NCI-H1105 (cell line): ENCODE measurements at places on chromosomes 12 and 14.

DNA sequence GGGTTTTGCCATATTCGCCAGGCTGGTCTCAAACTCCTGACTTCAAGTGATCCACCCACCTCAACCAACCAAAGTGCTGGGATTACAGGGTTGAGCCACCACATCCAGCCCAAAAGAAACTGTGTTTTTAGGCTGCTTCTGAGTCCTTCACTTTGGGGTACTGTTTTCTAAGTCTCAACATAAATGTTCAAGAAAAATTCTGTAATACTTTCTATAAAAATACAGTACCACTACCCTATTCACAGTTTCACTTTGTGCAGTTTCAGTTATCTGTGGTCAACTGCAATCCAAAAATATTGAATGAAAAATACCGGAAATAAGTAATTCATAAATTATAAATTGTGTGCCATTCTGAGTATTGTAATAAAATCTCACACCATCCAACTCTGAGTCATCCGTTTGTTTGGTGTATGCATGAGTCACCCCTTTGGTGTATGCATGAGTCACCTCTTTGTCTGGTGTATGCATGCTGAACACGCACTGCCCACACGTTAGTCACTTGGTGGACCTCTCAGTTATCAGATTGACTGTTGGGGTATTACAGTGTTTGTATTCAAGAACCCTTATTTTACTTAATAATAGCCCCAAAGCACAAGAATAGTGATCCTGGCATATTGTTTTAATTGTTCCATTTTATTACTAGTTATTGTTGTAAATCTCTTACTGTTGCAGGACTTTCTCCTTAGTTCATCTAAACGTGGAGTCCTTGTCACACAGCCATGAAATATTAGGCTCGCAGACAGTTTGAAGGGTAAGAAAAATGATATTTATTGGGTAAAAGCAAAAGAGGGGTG, 190.2 kb downstream of the FSCB start:
- DNase-seq, result no peak

- peak; percentile 66 for DNase-seq
Measured at GRCh38 chr14:65302571-65303189, 109.8 kb upstream of the FUT8 start.

DNA sequence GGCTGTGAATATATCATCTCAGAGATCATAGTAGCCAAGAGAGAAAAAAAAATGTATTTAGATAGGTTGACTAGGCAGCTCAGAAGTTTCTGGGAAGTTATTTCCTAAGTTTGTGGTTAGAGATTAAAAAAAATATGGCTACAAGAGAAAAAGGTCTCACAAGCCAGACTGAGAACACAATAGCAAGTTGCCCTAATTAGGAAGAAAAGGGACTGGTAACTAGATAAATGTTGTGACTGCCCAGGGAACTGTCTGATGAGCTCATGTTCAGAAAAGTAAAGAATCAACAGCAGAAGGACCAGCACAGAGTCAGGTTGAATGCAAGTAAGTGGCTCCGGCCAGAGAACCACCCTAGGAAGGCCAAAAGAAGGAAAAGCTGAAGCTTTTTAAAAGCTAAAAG, 256.6 kb downstream of the PRKD1 start:
- no peak for DNase-seq

GRCh38 chr14:39015360-39015961, 87.6 kb downstream of the SEC23A start:
- peak; percentile 34 for DNase-seq

GRCh38 chr12:80837342-80837978, 100.3 kb downstream of the LIN7A start:
- DNase-seq, result peak; percentile 21

- no peak for DNase-seq
Measured at GRCh38 chr12:46492471-46493085, 120.0 kb upstream of the SLC38A2 start.

GRCh38 chr14:85248881-85249635, 280.9 kb upstream of the FLRT2 start:
- DNase-seq, result no peak

GRCh38 chr14:31137214-31137889, 70.2 kb downstream of the HECTD1 start:
- DNase-seq, result no peak

GRCh38 chr12:72729451-72730010, 457.4 kb downstream of the TRHDE start:
- DNase-seq, result no peak

GRCh38 chr14:22780105-22780679, 13.7 kb downstream of the OXA1L start:
- no peak for DNase-seq

- no peak for DNase-seq
Measured at GRCh38 chr12:102171951-102172350, 25.7 kb downstream of the PMCH start.

- DNase-seq, result no peak
Measured at GRCh38 chr14:95725685-95726336, 11.9 kb upstream of the TCL1A start.

DNA sequence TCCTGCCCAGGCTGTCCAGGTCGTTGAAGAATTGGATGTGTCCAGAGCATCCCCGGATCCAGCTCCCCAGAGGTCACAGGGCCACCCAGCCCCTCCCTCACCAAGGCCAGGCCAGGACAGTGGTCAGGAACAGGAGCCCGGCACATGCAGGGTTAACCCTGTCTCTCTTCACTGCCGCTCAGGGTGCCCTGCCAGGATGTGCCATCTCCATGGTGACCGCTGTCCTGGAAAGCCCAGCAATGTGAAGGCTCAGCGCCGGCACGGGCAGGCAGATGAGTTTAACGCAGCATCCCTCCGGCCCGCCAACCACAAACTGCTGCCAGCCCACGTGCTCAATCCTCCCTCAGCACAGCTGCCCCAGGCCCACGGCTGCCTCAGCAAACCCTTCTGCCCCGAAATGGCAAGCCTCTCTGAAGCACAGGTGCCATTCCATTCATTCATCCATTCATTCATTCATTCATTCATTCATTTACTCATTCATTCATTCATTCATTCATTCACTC, 4.4 kb downstream of the TMEM179 start:
- DNase-seq, result no peak

- DNase-seq, result no peak
Measured at GRCh38 chr12:51011955-51012354, 14.2 kb downstream of the SLC11A2 start.

DNA sequence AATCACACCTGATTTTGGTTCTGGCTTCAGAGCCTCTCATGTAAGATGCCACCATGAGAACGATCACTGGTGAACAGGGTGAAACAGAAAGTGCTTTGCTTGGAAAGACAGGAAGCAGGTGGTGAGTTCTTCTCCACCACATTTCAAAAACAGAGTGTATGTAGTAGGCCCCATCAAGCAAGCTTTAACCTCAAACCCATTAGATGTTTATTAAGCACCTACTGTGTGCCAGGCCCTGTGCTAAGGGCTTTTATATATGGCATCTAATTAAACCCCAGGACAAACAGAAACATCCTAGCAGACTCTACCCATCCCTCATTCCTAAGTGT, 47.8 kb upstream of the MED13L start:
- DNase-seq, result no peak

DNA sequence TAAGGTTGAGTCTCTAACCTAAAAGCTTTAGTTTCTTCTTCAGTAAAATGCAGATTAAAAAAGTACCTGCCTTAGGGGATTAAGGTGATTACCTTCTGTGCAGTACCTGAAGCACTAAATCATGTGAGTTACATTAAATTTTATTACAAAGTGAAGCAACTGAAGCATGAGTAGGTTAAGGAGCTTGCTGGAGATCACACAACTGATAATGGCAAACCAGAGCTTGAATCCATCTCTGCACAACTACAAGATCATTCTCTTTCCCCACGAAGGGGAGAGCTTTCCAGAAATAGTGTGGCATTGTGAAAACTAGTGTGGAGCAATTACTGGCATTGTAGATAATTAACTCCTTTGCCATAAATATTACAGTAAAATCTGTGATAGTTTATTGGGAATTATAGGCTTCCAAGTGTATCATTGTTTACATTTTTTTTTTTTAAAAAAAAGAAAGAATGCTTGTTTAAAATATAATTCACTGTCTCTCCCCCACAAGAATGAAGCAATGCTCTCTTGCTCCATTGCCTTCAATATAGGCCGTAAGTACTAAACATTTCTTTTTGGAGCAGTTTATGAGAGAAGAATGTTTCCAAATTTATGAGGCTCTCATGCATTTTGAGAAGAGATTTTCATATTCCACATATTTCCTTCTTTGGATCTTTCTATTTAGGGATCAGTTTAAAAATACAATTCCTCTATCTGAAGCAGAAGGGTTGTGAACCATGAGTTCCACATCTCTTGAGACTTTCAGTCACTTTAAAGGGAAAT, 20.5 kb downstream of the SLC38A2 start:
- DNase-seq, result no peak

DNA sequence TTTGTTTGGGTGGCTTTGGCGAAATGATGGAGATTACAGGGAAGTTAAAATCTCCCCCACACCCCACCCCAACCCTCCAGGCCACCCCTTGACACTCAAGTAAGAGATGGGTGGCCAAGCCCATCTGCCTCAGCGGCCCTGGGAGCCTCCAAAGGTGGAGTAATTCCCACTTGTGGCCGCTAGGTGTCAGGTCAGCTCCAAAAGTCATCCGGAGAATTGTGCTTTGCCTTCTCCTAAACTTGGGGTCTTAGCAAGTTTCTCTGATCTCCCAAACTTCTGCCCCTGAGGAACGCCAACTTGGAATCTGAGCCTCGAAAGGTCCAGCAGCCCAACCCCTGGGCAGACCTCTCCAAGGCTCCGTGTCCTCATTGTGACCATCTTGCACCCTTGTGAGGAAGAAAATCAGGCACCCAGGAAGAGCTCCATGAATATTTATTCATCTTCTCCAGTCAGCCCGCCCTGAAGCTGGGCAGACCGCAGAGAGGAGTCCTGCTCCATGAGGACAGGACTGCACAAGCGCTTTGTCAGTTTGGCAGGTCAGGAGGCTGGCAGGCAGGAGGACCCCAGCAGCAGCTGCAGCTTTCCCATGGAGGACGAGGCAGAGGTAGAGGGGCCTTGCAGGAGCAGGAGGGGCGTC, 46.7 kb downstream of the LRRC74A start:
- peak; percentile 35 for DNase-seq

DNA sequence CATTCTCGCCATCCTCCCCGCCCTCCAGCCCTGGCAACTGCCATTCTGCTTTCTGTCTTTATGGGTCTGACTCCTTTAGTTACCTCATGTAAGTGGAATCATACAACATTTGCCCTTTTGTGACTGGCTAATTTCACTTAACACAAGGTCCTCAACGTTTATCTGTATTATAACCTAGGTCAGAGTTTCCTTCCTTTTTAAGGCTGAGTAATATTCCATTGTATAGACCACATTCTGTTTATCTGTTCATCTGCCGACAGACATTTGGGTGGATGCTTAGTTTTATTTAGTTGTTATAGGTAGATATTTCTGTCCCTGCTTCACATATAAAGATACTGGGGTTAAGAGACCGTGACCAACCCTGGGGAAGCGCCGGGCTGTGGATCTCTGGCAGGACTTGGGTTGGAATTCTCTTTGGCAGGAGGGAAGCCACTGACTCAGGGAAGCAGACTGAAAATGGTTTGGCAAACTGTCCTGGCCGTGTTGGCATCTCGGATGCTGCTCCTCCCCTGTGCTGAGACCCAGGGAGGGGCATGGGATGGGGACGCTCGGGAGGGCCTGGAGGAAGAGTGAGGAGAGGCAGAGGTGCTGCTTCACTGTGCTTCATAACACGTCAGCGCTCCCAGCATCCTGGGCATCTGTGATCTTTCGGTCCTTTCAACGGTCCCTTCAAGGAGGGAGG, 38.9 kb downstream of the TEAD4 start:
- no peak for DNase-seq

- no peak for DNase-seq
Measured at GRCh38 chr14:56810147-56810719, at the start of gene OTX2. Gene OTX2 (minus strand): TSS chr14:56810479. CDS start chr14:56805456, 5,023 bp downstream.

DNA sequence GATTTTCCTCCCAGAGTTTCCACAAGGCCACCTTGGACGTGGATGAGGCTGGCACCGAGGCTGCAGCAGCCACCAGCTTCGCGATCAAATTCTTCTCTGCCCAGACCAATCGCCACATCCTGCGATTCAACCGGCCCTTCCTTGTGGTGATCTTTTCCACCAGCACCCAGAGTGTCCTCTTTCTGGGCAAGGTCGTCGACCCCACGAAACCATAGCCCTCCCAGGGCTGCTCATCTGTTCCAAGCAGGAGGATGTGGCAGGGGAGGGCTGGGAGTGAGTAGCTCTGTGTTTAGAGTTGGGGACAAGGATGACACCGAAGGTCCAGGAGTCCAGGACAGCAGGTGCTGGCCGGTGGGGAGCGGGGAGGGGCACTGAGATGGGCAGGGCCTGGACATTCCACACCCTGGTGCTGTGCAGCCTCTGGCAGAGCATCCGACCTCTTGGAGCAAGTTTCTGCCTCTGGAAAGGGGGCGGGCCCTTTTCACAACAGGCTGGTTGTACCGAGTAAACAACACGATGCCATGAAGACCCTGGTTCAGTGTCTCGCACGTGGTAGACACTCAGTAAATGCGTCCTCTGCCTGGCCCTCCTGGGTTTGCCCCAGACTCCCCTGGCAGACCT, 8.2 kb downstream of the SERPINA4 start:
- DNase-seq, result no peak

GRCh38 chr12:46788072-46788887, 37.5 kb downstream of the SLC38A4 start:
- DNase-seq, result no peak

DNA sequence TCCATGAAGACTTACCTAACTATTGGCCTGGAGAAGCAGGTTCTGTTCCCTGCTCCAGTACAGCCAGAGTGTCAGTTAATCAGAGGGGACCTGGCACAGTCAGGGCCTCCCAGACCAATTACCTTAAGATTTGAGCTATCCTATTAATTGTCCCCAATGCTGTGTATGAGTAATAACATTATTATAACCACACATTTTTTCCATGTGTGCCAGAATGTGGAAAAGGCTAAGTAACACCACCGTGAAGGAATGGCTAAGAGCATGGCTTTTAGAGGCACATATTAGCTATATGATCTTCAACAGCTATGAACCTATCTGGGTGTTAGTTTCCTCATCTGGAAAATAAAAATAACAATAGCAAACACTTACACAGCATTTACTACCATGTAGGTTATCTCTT, 111.1 kb upstream of the RAP1B start:
- DNase-seq, result no peak

- no peak for DNase-seq
Measured at GRCh38 chr12:130568041-130568440, 148.1 kb downstream of the RIMBP2 start.

GRCh38 chr14:54864526-54864925, 38.1 kb downstream of the GCH1 start:
- DNase-seq, result no peak

DNA sequence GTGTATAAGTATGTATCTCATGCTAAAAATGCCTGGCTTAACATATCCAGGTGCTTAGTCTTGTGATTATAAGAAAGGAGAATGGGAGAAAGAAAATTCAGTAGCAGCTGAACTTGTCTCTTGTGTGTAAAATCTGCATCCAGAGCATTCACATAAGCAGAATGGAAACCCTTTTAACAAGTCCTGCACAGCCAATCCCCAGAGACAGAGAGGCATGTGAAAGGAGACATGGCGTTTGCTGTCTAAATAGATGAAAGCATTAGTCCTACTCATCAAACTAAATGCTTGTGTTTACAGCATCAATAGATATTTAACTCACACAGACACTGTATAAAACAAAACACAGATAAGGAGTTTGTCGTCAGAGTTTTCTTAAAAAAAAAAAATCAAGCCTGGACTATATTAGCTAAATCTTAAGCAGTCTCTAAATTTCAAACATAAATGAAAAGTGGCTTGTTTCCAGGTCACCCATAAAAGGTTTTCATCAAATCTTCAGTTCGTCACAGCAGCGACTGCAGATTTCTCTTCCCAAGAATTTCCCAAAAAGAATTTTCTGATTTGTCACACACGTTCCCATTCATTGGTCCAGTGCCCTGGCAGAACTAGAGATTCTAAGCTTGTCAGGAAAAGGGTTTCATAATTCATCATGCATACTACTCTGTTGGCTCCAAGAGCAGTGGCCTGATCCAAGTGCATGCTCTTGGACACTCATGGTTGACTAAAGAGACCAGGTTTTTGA, 249.2 kb downstream of the BTG1 start:
- DNase-seq, result no peak
